Hematopoietic multipotent progenitor cell treated with erythropoietin and hydrocortisone succinate and interleukin-3 and kit ligand, for 17 days (in vitro differentiated cells): ENCODE measurements at places on chromosomes 7 and 10.

- no peak for DNase-seq
Measured at GRCh38 chr10:1134156-1134555, 78.0 kb downstream of the WDR37 start.

DNA sequence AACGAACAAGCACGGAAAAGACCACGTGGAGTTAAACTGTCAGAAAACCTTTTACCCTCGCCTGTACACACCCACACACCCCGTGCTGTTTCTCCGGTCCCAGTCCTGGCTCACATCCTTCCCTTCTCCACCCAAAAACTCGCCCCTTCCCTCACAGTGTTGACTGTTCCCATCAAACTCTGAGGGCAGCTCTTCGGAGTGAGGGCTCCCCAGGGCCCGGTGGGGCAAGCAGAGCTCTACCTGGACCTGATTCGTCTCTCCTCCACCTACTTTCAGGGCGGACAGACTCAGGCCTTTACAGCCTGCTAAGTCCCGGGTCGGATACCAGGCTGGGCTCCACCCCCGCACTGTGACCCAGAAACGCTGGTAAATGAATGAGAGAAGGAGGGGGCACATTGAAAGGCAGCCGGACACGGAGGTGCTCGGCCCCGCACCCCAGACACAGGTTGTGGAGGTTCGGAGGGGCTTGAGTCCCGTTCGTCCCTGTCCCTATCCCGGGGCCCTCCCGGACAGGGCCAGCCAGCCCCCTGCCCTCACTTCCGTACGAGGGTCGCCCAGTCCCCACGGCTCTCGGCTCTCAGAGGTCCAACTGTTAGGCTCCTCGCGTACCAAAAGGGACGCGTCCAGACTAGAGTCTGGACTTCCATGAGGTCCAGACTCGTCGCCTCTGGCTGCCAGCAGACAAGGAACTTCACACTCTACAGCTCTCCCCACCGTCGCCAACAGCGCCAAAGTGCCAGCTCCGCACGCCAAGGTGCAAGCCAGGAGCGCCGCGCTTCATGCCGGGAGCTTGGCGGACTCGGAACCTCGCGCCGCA lies 31.7 kb upstream of the ASL start:
- DNase-seq = no peak

DNA sequence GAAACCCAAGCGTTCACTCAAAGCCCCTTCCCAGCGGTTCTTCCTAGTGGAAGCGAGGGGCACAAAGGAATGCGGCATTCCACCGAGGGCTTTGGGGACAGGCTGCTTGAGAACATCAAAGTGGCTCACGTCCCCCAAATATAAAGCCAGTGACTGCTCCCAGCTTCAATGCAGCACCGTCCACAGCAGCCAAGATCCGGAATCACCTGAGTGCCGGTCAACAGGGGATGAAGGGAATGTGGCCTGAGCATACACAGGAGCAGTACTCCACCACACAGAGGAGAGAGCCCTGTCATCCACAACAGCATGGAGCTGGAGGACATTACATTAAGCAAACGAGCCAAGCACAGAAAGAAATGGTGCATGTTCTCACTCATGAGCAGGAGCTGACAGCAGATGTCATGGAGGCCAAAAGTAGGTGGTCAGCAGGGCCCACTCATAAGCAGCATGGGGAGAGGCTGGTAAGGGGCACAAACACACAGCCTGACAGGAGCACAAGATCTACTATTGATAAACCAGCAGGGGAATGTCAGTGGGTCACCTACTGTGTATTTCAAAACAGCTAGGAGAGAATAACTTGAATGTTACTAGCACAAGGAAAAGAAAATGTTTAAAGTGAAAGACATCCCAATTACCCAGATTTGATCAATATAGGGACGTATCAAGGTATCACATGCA lies 79.5 kb downstream of the DIP2C start:
- DNase-seq = no peak

DNA sequence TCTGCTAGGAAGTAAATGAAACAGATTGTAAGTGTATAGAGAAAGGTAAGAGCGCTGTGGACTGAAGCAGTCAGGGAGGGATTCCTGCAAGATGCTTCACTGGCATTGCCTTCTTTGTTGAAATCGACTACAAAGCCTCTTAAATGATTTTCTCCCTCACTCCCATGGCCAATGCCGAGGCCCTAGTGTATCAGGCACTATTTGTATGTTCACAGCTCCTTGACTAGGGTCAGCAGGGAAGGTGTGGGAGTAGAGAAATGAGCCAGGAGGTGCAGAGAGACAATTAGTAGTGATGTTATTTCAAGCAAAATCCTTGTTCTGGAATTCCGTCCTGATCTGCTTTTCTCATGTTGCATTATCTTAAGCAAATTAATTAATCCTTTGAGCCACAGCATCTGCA lies 22.9 kb upstream of the DUSP5 start:
- no peak for DNase-seq

DNA sequence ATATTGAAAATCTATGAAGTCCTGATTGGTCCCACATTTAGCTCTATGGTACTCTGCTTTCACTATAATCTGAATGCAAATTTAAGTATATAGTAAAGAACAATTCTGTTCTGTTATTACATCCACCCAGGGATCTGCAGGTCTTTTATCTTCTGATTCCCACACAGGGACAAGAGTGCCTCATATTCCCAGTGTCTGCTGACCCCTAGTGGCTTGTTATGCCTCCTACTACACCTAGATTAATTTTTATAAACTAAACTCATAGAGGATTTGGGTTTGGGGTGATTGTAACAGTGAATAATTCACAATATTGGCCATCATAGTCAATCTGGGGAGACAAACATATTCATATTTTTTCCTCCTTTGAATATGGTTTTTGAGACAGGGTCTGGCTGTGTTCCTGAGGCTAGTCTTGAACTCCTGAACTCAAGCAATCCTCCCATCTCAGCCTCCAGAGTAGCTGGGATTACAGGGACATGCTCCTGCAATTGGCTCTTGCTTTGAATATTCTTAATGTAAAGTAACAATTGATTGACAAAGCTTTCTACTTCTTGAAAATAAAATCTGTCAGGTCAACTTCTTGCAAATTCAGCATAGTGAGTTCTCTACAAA lies 282.1 kb downstream of the KCND2 start:
- DNase-seq = no peak

- DNase-seq = no peak
Measured at GRCh38 chr10:80090121-80090520, 11.7 kb downstream of the TMEM254 start.

- no peak for DNase-seq
Measured at GRCh38 chr10:11451640-11452260, 159.7 kb downstream of the USP6NL start.

- no peak for DNase-seq
Measured at GRCh38 chr7:151607464-151607867, 87.8 kb upstream of the RHEB start.

DNA sequence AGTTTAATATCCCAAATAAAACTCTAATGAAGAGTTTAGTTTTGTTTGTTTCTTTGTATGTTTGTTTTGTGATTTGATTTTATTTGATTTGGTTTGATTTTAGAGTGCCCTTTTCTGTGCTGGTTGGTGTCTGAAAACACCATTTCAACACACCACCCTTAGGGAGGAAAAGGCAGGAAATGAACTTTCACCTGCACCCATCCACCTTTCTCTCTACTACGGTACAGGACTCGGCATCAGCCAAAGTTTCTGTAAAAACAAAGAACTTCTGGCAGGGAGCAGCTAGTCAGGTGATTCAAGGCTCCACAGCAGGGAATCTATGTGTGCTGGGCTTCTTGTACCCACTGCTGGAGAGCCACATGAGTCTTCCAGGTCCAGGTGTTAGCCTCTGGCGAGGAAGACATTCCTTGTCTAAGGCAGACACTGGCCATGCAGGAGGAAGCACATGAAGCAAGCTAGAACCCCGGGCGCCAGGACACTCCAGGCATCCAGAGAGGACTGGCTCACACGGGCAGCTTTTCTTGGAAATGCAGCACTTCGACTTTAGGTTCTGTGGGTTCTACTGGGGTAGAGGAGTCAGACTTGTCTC lies 22.1 kb upstream of the STK17A start:
- DNase-seq = no peak

GRCh38 chr10:7488418-7488829 lies 77.6 kb upstream of the SFMBT2 start:
- no peak for DNase-seq

DNA sequence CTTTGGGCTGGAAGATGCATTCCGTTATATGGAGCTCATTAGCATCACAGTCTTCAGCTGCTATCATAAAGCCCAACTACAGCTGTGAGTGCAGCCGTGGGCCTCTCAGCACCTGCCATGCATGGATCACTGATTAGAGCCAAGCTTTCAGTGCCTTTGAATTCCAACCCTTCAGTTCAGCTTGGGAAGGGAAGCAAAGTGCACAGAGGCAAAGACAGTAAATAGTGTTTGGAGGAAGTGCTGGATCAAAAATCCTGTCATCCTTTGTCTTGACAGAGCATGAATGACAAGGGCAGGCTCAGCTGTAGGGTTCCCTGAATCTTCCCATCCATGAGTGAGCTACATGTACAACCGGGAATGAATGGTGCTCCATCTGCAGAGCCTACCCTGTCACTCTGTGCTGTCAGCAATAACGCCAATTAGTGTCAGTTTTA lies 153.7 kb downstream of the DNAJB9 start:
- DNase-seq = no peak

- DNase-seq = no peak
Measured at GRCh38 chr10:109588259-109588658, 335.1 kb downstream of the XPNPEP1 start.

DNA sequence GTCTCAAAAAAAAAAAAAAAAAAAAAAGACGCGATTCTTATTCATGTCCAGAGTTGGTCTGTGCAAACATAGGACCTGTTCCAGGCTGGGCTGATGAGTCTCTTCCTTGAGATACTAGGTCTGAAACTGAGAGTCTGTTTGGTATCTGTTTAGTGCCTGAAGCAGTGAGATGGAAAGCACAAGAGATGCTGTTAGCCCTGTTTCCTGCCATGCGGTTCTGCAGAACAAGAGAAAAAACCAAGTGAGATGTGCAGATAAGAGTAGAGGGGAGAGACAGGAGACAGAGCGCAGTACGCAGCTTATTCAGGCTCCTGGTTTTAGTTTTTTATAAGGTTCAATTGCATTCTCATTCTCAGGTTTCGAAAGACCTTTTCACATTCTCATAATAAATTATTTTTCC lies 85.8 kb upstream of the PRKCQ start:
- DNase-seq = no peak

DNA sequence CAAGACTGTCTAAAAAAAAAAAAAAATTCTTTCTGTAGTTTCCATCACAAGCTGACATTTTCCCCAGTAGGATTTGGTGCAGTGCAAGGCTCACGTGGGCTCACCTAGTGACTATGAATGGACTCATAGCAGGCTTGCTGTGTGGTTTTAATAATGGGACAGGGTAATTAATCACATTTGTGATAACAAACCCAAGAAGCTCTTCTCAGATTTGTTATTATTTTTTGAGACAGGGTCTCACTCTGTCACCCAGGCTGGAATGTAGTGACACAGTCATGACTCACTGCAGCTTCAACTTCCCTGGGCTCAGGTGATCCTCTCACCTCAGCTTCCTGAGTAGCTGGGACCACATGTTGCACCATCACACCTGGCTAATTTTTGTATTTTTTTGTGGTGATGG lies 40.0 kb downstream of the NACAD start:
- DNase-seq = no peak

DNA sequence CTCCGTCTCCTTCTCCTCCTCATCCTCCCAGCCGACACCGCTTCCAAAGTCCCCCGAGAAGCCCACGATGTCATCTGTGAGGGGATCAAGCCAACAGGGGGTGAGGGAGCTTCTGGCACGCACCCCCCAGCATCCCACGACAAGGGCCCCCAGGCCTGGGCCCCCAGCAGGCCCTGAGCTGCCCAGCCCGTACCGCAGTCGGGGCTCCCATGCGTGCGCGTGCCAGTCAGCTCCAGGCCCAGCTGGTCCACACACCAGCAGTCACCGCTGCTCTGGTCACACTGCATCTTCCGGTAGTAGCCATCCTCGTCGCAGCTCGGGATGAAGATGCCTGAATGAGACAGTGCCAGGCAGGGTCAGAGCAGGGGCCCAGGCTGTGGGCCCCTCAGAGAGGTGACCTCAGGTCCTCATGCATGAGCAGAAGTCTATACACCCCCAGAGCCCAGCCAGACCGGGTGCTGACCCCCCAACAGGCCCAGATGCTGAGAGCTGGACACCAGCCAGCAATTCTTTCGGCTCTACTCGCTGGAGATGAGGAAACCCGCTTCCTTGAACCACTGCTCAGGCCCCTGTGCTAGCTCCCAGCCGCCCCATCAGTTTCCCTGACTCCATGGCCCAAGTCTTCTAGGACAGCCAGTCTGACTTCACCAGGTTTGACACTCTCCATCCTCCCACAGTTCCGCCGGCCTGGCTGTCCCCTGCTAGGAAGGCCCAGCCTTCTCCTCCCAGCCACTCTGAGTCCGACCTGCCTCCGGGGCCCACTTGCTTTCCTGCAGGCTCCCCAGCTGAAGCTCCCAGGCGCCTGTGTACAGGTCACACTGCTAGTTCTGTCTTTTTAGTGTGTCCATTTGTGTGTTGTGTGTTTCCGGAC lies 25.3 kb downstream of the SPOCK2 start:
- no peak for DNase-seq

DNA sequence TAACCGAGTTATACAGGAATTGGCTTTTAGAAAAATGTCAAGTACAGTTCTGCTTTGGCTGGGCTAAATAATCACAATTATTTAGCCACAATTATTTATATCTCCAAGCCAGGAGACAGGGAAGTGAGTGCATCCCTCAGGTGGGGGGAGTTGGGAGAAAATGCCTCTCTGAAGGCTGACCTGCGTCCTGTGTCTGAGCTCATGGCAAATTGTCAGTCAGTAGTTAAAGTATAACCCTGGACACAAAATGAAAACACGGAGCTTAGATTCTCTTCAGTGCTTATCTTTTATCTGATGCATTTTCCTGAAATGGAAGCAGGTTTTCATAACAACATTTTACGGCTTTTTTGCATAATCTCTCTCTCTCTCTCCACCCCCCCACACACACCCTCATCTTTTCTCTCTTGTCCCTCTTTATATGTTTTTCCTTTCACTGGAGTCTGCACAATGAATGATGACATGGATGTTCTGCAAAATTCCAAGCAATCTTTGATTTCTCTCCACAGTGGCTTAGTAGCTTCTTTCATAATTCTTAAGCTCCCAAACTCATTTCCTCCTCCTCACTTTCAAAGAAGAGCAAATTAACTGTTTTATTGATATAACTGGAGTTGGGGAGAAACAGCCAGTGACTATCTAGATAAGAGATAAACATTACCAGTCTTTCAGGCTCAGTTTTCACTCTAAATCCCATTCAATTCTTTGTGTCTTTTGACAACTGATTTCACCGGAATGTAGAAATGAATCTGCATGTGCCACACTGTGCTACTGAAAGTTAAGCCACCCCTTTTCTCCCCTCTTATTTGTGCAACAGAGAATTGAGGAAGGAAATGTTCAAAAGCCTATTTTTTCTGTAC lies 521.4 kb upstream of the GHITM start:
- no peak for DNase-seq

- no peak for DNase-seq
Measured at GRCh38 chr10:9097991-9098306, 1043.5 kb downstream of the GATA3 start.

GRCh38 chr7:152336754-152337368 lies 98.9 kb downstream of the KMT2C start:
- peak; percentile 40 for DNase-seq

GRCh38 chr7:108294595-108294994 lies 161.6 kb downstream of the NRCAM start:
- no peak for DNase-seq

GRCh38 chr10:104505521-104506042 lies 135.5 kb upstream of the SORCS3 start:
- DNase-seq = no peak

GRCh38 chr7:98297626-98298286 lies 16.3 kb downstream of the BRI3 start:
- DNase-seq = no peak
